Left ventricle myocardium inferior (tissue), 1 donor: ENCODE measurements at places on chromosomes 16 and 17. TPM values are rescaled to one million over a fixed set of nuclear protein-coding genes. Genes with fewer than 3 reads are reported as not detected.

ZNF213 gene
- total RNA-seq = 6.2 TPM

VPS35L gene
- total RNA-seq = 23.8 TPM

C17orf107 gene
- total RNA-seq = 0.80 TPM

NOD2 gene
- 0.52 TPM for total RNA-seq

AATK gene
- total RNA-seq = 2.3 TPM

SLC25A19 gene
- 16.0 TPM for total RNA-seq

KCNH4 gene
- 0.16 TPM for total RNA-seq

SNAI3 gene
- 3.1 TPM for total RNA-seq

TOX3 gene
- total RNA-seq = not detected

SOX15 gene
- total RNA-seq = 1.9 TPM

- H3K27me3 ChIP-seq = peaks cover 35% of the 10 kb centered on the region
- no peaks in the 10 kb centered on the region for H3K36me3 ChIP-seq
- H3K4me1 ChIP-seq = no peaks in the 10 kb centered on the region
- no peak overlapping the region for H3K4me3 ChIP-seq
- H3K27ac ChIP-seq = no peak overlapping the region
Measured at GRCh38 chr16:83878838-83879237, 20.1 kb upstream of the MLYCD start.

DNA sequence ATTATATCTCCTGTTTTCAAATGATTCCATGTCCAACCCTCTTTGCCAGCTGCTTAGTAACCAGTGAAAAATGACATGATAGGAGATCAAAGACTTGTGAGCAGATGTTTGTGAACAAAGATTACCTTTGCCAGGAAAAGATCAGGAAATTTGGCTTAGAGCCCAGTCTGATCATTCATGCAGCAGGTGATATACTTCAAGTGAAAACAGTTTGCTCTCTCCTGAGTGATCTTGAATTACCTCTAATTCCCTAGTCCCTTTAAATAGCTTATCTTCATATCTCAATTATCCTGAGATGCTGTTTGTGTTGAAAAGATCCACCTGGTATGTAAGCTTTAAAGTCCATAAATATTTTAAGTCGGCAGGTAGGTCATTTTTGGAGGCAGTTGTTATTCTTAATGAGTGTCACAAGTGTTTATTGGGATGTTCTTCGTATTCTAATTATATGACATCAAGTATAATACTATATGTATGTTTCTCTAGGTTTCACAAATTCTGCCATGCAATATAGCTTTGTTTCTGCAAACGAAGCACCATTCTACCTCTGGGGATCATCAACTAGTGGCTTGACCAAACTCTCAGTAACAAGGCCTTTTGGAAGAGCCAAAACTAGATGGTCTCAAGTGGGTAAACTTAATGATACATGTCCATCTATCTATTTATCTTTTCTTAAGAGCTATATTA is 13.2 kb upstream of the VPS35L start:
- no peaks in the 10 kb centered on the region for H3K4me1 ChIP-seq
- peaks cover 83% of the 10 kb centered on the region for H3K36me3 ChIP-seq
- no peak for DNase-seq
- no peak overlapping the region for H3K4me3 ChIP-seq
- no peak overlapping the region for H3K27ac ChIP-seq

- no peak overlapping the region for H3K4me3 ChIP-seq
- no peaks in the 10 kb centered on the region for H3K36me3 ChIP-seq
- no peak overlapping the region for H3K27ac ChIP-seq
- H3K4me1 ChIP-seq = no peaks in the 10 kb centered on the region
- H3K27me3 ChIP-seq = no peaks in the 10 kb centered on the region
Measured at GRCh38 chr16:69013991-69014390, 91.5 kb upstream of the HAS3 start.

GRCh38 chr16:89268585-89268984 is 51.1 kb downstream of the ZNF778 start:
- H3K27me3 ChIP-seq = no peaks in the 10 kb centered on the region
- DNase-seq = no peak
- no peak overlapping the region for H3K27ac ChIP-seq
- H3K4me1 ChIP-seq = no peaks in the 10 kb centered on the region

DNA sequence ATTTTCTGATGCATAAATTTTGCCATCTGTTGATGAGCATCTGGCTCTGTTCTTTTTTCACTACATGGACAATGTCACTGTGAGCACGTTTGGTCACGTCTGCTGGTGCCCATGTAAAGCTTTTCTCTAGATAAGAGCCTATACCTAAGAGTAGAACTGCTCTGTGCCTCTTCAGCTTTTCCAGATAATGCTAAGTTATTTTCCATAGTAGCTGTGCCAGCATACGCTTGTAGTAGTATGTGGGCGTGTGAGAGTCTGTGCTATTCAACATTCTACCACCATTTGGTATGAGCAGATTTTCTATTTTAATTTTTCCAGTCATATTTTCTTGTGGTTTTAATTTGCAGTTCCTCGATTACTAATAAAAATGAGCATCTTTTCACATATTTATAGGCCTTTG is 33.2 kb downstream of the VPS35L start:
- H3K27me3 ChIP-seq = no peaks in the 10 kb centered on the region
- no peak overlapping the region for H3K4me3 ChIP-seq
- H3K36me3 ChIP-seq = peaks cover 46% of the 10 kb centered on the region

GRCh38 chr16:65624666-65625065 is 502.8 kb upstream of the CDH11 start:
- H3K27me3 ChIP-seq = peaks cover 67% of the 10 kb centered on the region
- no peak for DNase-seq
- no peaks in the 10 kb centered on the region for H3K4me1 ChIP-seq

GRCh38 chr16:8519179-8519578 is 71.1 kb downstream of the TMEM114 start:
- no peak overlapping the region for H3K4me3 ChIP-seq
- no peaks in the 10 kb centered on the region for H3K36me3 ChIP-seq
- no peaks in the 10 kb centered on the region for H3K4me1 ChIP-seq
- H3K27me3 ChIP-seq = peaks cover 57% of the 10 kb centered on the region
- H3K27ac ChIP-seq = no peak overlapping the region

- no peak for DNase-seq
- H3K4me3 ChIP-seq = no peak overlapping the region
- no peak overlapping the region for H3K27ac ChIP-seq
- H3K4me1 ChIP-seq = peaks cover 11% of the 10 kb centered on the region
Measured at GRCh38 chr16:18809165-18809564, 7.8 kb upstream of the ARL6IP1 start.

DNA sequence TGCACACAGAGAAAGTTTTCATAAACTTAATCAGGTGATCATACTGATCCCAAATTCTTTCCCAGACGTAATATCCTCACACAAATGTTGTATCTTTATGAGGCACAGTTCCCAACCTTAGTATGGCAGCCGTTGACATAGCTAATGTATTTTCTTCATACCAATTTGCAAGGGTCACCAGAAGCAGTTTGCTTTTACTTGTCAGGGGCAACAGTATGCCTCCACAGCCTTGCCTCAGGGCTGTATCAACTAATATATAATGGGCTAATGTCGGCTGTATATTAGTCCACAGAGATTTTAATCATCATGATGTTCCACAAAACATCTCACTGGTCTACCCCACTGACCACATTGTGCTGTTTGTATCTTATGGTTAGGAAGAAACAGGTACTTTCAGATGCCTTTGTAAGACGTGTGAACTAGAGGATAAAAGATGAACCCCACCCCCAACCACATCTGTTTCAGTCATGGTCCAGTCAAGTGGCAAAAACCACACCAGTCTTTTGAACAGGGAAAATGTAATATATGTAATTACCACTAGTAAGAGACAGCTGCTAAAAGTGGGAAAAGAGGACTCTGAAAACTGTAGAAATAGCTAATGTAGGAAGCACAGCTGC is 55.2 kb downstream of the GAN start:
- no peak overlapping the region for H3K4me3 ChIP-seq
- peaks cover 53% of the 10 kb centered on the region for H3K36me3 ChIP-seq
- no peaks in the 10 kb centered on the region for H3K27me3 ChIP-seq
- DNase-seq = no peak
- peaks cover 16% of the 10 kb centered on the region for H3K4me1 ChIP-seq
- H3K27ac ChIP-seq = no peak overlapping the region

GRCh38 chr16:64312980-64313379 is 808.9 kb downstream of the CDH11 start:
- H3K27ac ChIP-seq = no peak overlapping the region
- no peaks in the 10 kb centered on the region for H3K4me1 ChIP-seq
- H3K27me3 ChIP-seq = no peaks in the 10 kb centered on the region
- no peak for DNase-seq
- H3K36me3 ChIP-seq = no peaks in the 10 kb centered on the region
- no peak overlapping the region for H3K4me3 ChIP-seq

- H3K36me3 ChIP-seq = no peaks in the 10 kb centered on the region
- H3K27ac ChIP-seq = no peak overlapping the region
- no peak for DNase-seq
- H3K4me1 ChIP-seq = peaks cover 40% of the 10 kb centered on the region
- no peaks in the 10 kb centered on the region for H3K27me3 ChIP-seq
Measured at GRCh38 chr16:85518398-85519049, 94.6 kb upstream of the GSE1 start.

DNA sequence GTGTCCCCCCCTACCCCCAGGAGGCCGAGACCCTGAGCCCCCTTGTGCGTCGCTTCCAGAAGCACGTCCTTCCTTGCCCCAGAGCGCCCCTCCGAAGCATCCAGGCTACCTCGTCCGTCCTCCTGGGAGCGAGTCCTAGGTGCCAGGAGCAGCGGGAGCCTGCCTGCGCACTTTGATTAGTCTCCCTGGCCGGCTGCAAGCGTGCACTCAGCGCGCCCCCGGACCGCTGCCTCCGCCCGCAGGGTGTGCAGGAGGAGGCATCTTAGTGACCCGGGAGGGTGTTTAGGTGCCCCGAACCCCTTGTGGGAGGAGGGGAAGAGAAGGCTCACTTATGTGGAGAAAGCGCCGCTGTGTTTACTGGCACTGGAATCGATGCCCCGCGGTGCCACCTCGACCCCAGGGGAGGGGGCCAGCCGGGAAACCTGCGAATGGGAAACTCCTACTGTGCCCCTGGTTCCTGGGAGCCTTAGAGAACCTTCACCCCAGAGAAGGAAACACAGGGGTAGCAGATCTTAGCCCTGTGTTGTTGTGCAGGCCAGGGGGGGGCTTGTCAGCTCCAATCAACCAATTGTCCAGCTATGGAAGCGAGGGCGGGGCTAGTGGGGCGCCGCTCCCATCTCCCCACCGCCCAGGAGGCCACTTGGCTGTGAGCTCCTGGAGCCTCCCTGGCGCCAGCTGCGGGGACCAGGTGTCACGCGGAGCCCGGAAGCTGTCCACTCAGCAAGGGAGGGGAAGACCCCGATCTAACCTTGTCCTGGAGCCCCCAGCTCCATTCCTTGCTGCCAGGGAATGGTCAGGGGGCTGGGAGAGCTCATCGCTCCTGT is 922.8 kb upstream of the EEF2KMT start:
- peaks cover 10% of the 10 kb centered on the region for H3K4me1 ChIP-seq
- DNase-seq = no peak
- no peaks in the 10 kb centered on the region for H3K36me3 ChIP-seq
- no peak overlapping the region for H3K27ac ChIP-seq

DNA sequence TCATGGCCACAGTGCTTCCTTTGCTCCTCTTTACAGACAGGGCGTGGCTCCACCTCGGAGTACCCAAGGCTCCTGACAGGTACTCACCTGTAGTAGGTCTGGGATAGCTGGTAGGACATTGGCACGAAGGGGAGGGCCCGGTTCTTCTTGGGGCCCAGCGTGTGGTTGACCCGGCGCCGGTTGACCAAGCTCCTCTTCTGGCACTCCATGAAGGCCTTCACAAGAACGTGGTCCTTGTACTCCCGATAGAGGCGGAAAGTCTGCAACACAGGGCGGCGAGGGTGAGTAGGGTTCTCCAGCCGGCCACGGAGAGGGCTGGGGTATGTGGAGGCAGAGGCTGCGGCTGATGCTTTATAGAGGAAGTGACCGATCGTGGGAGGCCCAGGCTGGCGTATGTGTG is 69.7 kb downstream of the IL21R start:
- no peak overlapping the region for H3K4me3 ChIP-seq
- H3K27ac ChIP-seq = no peak overlapping the region
- peaks cover 12% of the 10 kb centered on the region for H3K4me1 ChIP-seq
- DNase-seq = no peak
- H3K27me3 ChIP-seq = no peaks in the 10 kb centered on the region

DNA sequence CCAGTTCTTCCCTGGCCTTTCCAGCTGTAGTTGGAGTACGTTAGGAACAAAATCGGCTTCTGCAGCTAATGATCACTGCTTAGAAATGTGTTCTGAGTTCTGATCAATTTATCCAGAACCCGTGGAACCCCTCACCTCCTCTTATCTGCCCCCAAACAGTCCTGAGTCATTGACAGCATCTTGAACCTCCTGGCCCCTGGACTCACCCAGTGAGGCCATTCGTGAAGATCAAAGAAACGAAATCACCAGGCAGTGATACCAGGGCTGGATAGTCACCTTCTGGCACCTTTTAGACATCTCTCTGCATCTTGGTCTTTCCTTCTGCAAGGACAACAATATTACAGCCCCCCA is 17.0 kb upstream of the EXOC7 start:
- no peaks in the 10 kb centered on the region for H3K27me3 ChIP-seq
- no peak for DNase-seq
- no peak overlapping the region for H3K27ac ChIP-seq
- no peak overlapping the region for H3K4me3 ChIP-seq
- peaks cover 7% of the 10 kb centered on the region for H3K4me1 ChIP-seq

DNA sequence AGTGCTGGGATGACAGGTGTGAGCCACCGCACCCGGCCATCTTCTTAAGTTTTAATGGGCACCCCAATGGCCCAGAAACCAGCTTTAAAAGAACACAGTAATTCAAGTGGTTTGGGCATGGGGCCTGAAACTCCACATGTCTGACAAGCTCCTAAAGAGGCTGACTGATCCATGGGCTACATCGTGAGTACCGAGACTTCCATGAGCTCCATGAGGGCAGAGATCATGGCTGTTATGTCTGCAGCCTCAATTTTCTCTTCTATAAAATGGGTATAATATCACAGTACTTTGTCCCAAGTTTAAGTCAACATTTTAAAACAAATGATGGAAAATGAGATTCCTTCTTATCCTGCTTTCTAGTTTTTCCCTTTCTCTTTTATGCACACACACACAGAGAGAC is 397.6 kb upstream of the MAF start:
- H3K4me3 ChIP-seq = no peak overlapping the region
- no peak for DNase-seq
- no peaks in the 10 kb centered on the region for H3K4me1 ChIP-seq
- H3K27ac ChIP-seq = no peak overlapping the region

DNA sequence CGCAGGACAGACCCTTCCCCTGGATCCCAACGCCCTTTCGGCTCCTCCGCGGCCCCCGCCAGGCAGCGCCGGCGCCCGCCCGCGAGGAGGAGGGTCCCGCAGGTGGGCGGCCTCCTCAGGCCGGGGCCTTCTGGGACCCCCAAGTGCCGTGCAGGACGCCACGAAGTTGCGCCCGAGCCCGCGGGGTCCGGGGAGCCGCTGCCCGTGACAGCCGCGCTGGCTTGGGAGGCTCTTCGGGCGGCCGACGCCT is 504 bp downstream of the ERN1 start:
- no peak for DNase-seq
- H3K27ac ChIP-seq = peak overlapping the region; percentile 97

- H3K36me3 ChIP-seq = no peaks in the 10 kb centered on the region
- no peak for DNase-seq
- H3K27ac ChIP-seq = no peak overlapping the region
Measured at GRCh38 chr17:55872374-55872773, 121.5 kb downstream of the PCTP start.

GRCh38 chr17:81520021-81520901 is 7.7 kb upstream of the ACTG1 start:
- peak overlapping the region; percentile 93 for H3K4me3 ChIP-seq
- peaks cover 51% of the 10 kb centered on the region for H3K27me3 ChIP-seq
- H3K36me3 ChIP-seq = peaks cover 5% of the 10 kb centered on the region
- DNase-seq = no peak

- H3K4me3 ChIP-seq = peak overlapping the region; percentile 90
- no peak for DNase-seq
- peaks cover 28% of the 10 kb centered on the region for H3K36me3 ChIP-seq
- H3K27me3 ChIP-seq = no peaks in the 10 kb centered on the region
- H3K4me1 ChIP-seq = peaks cover 82% of the 10 kb centered on the region
Measured at GRCh38 chr17:18315562-18315922, 449 bp downstream of the SMCR8 start.
